ENCODE measurements at places on chromosomes 7 and 10.

DNA sequence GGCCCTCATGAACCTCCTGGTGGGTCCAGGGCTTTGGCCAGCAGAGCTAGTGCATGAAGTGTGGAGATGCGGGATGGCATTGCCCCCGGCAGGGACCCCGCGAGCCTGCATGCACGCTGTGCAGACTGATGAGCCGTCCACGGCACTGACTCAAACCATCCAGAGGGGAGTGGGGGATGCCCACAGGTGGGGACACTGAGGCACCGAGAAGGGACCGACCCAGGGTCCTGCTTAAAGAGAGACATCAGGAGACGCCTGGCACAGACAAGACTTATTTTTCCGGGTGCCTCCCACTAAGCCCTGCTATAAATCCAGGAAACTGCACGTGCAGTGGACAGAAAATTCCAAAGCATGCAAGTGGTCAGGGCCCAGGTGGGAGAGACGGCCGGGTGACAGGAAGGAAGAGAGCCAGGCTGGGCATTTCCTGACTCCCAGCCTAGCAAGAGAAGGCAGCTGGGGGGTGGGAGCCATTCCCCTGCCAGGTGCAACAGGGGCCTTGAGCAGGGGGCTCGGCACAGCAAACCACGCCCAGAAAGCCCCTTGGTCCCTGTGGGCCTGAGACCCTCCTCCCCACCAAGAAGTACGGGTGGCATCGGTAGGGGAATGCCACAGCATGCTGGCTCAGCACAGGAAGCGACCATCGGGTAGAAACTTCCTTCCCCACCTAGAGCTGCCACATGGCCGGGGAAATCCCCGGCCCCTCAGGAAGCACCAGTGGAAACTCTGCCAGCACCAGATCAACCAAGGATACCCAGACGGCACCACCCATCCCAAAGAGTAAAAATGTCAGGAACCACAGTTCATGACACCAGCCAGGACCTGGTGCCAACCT is 91.5 kb downstream of the FOXL3 start:
- no peak for DNase-seq

DNA sequence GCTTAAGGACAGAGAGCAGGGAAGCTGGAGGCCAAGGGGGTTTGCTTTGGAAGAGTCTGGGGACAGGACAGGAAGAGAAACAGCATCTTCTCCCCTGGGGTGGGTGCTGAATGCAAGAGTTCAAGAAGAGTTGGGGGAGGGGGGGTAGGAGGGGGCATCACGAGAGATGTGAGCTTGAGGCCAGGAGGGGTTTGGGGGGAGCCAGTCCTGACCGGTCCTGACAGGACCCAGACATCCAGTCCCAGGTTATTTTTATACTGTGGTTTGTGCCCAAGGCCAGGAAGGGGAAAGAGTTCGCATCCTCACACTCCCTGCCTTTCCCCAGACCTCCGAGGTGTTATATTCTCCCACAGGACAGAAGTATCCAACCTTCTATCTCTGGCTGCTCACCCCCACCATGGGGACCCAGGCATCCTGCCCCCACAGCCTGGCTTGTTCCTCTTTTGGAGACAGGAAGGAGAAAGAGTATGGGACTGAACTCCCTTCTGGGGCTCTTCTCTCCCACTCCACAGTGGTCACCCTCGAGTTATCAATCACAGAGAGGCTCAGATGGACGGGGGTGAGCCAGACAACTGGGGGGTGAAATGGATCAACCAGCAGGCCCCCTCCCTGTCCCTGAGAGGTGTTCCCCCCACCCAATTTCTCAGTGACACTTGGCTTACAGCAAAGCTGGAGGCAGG is 2.8 kb downstream of the TSC22D4 start:
- DNase-seq = no peak

DNA sequence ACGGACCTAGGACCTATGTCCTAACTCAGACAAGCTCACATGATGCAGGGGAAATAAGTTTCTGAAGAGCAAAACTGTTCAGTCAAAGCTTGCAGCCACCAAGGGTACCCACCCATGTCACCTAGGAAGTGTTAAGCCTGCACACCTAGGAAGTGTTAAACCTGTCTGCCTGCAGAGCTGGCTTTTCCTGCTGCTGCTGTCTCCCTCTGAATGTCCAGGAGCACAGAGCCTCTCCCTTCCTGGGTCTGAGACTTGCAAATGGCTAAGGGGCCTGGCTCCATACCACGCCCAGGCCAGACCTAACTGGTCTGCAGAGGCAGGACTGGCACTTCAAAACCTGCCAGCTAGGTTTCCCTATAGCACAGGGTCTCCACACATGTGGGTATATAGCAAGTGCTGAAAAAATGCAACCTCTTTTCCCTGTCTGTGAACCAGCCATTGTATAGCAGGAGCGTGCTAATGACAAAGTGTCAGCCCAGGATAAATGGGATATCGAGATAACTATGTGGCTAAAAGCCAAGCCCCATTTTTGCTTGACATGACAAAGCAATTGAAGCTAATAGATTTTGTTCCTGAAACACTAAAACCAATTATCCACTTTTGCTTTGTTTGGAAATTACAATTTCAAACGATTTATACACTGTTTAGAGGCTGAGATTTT is 1.5 kb downstream of the GDF2 start:
- DNase-seq = no peak

- no peak for DNase-seq
These were observed 1.9 kb downstream of the AKR1C3 start for GRCh38 chr10:5096108-5096507.

DNA sequence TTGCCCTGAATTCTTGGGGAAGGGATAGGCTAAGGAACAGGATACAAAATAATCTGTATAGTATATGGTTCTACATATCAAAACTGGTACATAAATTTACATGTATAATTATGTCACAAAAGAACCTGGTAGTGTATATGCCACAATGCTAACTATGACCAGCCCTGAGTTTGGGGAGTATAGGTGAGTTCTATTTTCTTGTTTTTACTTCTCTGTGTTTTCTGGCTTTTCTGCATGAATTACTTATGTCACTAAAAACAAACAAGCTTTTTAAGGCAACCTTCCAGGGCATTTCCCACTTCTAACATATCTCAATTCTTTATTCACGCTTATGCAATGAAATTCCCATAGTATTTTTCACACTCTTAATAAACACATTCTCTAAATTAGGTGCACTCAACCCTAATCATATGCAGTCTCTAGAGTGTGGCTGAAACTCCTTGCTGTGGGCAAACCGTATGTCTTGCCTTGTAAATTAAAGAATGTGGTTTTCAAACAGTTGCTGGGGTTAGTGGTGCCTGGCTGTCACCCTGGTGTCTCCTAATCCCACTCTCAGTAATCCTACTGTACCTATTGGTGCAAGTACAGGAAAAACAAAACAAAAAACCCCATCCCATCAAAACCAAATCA is 14.0 kb upstream of the INSIG1 start:
- no peak for DNase-seq

- no peak for DNase-seq
These were observed 327.5 kb upstream of the PLXDC2 start for GRCh38 chr10:19488592-19489280.

GRCh38 chr10:63819753-63820329 is 298.6 kb downstream of the REEP3 start:
- no peak for DNase-seq

DNA sequence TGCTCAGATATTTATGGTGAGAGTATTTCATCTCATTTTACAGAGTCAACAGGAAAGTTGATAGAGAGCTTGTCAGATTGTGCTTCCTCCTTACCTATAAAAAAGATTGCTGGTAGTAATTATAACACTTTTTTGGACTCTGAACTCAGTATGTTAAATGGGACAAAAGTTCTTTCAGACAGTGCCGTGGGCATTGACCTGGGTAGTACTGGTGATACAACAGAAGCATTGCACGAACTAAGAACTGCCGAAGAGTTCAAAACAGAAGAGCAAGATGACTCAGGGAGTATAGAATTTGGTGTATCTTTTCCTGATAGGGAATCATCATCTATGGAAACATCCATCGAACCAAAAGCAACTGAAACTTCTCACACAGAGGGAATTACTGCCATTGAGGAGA is 58.6 kb downstream of the LOXL4 start:
- no peak for DNase-seq

DNA sequence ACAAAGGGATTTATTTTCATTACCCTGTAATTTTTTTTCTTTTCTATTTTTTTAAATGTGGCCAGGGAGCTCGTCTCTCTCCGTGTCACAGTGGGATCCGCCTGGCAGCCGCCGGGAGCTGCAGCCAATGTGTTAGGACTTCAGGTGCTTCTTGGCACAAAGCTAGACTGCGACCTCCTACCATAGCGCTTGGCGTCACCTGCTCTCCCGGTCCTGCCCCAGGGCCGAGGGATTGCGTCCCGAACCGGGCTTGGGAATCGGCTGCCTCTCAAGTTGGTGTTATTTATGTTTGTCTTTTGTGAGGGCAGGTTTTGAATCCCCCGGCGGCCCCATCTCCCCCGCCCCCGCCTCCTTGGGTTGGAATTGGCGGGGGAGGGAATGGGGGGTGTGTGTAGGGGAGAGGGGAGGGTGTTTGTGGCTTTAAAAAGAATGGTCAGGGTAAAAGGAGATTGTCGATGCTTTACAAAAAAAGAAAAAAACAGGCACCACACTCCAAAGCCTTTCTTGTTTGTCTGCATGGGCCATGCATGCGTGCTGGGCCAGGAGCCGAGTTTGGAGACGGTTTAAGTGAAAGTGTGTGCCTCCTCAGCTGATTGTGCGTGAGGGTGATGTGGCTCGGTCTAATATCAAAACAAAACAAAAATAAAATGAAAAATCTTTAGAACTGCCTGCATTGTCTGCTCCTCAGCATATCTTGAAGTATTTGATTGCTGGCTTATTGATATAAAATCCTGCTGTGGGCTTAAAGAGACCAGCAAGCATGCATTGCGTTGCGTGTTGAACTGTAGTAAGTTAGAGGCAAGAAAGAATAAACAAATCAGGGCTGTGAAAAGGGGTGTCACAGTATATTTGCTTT is 1.2 kb downstream of the PPP1R9A start:
- no peak for DNase-seq

- DNase-seq = no peak
These were observed 326.9 kb downstream of the GPAM start for GRCh38 chr10:111856631-111857030.

DNA sequence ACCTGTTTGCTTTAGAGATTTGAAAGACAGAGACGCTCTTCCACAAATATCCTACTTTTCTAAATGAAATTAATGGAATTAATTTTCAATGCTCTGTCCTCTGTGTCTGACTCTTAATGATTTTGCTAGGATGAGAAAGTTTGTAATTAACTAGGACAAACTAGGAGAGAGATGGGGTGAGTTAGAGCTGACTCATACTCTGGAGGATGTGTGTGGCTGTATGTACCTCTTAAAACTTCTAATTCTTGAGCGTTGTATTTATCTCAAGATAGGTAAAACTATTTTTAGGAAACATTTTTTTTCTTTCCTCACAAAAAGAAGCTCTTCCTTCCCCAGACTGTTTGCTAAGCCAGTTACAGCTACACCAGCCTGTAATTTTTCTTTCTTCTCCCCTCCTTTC is 178.8 kb upstream of the ANKRD30A start:
- no peak for DNase-seq

DNA sequence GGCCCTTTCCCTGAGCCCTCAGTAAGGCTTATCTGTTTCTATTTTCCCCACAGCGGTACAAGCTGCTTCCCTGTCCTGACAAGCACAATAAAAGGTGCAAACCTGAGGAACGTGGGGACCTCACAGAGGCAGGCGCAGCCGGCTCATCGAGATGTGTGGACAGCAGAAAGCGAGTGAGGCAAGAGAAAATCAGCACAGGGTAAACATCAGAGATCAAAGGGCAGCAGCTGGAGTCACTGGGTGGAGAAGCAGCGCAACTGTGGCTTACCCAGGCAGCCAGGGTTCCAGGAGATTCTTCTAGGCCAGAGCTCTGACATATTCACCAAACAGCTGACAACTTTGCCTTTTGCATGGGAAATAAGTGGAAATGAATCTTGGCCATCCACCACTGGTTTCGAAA is 212.6 kb downstream of the WDR11 start:
- DNase-seq = no peak

DNA sequence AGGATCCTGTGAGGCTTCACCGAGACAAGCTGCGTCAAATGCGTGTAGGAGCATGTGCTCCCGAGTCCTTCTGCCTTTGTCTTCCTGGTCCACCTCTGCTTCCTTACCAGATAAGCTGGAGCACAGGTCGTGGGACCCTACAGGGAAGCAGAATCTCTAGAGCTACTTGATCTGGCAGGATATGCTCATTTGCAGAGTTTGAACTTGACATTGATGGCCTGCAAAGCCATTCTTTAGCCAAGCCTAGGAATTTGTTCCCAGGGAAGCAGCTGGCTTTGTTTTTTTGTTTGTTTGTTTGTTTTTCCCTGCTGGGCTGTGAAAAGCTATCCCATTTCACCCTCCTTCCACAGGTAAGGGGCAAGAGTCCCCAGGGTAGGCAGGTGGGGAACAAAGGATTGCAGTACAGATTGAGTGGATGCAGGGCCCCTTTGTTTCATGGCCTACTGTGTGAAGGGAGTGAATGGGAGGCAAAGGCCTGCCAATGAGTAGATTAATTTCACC is 200.0 kb upstream of the BMPER start:
- DNase-seq = no peak

GRCh38 chr7:45219130-45219529 is 61.5 kb downstream of the RAMP3 start:
- no peak for DNase-seq

DNA sequence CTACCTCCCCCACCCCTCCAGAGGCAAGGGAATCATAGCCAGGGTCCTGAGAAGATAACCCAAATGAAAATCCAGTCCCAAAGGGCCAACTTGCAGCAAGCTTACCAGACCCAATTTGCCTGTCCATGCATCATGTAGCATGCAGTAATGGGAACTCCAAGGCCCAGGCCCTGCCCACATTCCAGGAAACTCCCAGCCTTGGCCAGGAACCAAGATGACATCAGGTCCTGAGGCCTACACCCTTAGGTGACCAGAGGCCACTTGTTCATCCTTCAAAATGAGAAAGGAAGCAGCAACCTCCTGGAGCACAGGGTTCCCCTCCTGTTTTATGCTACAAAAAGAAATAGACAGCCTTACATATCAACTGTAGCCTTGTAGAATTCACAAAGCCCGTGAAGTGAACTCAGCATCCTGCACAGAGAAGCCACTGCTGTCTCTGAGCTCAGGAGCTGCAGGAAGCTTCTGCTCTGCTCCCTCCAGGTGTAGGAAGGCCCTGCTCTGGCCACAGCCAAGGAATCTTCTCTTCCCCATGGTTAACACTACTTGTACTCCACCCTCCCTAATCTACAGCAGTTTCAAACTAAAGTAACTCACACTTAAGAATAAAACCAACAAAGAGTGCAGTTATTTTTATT is 30.3 kb upstream of the GRB10 start:
- no peak for DNase-seq

- DNase-seq = no peak
These were observed 111.6 kb downstream of the MAD1L1 start for GRCh38 chr7:2120841-2121830.

Data from cortex of kidney (tissue), 1 donor.